AML-193 (cell line): ENCODE measurements at places on chromosomes 6 and 20.
A peak's percentile ranks its signal among the peaks of the same experiment; 100 is the strongest.

DNA sequence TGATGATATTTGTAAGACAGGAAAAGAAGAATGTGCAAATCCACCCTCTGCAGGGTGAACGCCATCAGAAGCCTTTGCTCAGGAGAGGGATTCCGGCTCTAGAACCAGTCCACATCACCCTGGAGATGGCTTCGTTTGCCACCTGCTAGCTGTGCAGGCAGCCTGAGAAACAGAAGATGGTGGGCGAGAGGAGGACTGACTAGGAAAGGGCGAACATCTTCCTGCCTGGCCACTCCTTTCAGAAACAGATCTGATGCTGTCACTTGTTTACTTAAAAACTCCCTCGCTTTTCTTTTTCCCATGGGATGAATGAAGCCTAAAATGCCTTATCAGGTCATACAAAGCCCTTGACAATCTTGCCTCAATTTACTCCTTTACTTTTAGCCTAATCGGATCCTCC, 1.2 kb downstream of the PTPRA start:
- no peak for DNase-seq

DNA sequence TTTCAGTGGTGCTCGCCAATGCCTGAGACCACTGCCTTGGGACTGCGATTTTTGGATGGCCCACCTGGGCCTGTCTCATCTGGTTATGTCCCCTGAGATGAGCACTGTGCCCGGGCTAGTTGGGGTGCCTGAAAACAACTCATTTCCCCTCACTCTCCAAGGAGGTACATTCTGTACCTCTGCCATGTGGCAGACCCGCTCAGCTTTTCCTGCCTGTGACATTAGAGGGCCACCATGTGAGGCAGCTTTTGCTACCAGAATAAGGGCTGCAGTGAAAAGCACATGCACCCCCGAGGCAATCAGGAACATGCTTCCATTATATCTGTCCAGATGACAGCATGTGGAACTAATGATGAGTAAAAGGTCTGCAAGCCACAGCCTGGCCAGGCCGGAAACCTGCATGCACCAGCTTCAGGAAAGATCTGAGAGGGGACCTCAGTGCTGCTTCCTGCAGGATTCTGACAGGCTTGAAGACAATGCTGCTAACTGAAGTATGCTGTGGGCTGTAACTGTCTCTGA, 11.3 kb upstream of the SRSF6 start:
- DNase-seq, result no peak

GRCh38 chr20:31836853-31837608, 8.4 kb downstream of the FOXS1 start:
- DNase-seq, result no peak

DNA sequence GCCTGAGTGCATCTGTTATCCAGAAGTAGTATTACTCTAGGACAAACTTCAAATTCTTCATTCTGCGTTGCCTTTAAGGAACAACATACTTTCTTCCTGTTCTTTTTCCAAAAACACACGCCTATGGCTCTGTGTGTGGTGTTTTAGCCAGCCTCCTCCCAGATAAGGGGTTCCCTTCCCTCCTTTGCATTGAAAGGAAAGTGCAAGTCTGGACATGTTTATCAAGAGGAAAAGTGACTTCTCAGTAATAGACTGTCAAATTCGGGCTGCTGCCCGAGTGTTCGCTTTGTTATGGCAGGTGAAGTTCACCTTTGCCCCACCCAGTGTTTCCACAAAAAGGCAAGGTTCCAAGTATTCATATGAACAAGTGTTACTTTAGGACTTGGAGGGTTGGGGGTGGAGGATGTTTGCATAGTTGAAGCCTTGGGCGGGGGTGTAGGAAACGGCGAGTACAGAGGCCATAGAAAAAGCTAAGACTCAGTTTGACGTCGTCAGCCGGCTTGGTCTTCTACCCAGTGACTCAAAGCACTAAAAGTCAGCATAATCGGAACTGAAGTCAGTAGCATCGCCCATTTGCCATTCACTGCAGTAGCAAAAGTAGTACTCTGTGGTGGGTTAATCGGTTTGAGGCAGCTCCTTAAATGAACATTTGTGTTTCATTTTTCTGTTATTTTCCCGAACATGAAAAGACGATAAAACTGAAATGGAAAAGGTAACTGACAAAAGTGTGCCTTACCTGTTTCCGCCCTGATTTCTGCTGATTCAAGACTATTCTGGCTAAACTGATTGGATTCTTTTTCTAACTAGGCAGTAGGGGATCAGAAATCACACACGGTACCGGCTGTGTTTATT, 12.5 kb downstream of the PRDM1 start:
- DNase-seq, result peak; percentile 33

- no peak for DNase-seq
Measured at GRCh38 chr6:133312006-133312405, 70.8 kb downstream of the EYA4 start.

GRCh38 chr20:9236458-9236857, 167.6 kb downstream of the PLCB4 start:
- no peak for DNase-seq

DNA sequence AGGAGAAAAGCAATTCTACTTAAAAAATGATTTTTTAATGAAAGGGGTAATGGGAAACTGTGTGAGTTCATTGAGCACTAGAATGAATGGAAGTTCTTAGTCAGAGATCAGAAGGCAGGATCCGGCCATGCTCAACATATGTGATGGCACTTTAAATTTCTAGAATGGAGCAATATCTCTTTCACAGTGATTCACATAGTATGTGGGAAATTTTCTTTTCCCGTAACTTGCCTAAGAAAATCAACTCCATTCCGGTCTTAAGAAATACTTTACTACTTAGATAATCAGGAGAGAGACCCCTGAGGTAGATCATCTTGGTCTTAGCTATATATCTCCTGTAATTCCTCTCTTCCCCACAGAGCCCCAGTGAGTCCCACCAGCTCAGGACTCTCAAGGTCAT, 131.8 kb downstream of the SCML4 start:
- no peak for DNase-seq

- DNase-seq, result no peak
Measured at GRCh38 chr20:23308024-23308423, 42.6 kb upstream of the NXT1 start.

DNA sequence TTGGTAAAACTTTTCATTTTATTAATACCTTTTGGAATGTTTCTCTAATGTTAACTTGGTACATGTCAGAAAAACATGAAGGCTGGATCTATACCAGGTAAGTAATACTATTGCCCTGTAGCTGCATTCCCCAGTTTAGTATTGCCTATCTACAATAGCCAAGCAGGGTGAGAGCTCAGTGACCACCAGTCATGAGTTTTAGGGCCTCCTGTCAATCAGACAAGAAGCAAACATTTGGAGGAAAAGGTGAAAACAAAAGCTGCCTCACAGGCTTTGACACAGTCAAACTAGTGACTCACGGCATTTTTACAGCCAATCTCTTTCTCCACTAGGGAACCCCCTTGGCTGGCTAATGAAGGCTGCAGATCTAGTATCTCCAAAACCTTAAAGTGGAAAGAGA, 9.5 kb upstream of the CDC5L start:
- DNase-seq, result no peak

DNA sequence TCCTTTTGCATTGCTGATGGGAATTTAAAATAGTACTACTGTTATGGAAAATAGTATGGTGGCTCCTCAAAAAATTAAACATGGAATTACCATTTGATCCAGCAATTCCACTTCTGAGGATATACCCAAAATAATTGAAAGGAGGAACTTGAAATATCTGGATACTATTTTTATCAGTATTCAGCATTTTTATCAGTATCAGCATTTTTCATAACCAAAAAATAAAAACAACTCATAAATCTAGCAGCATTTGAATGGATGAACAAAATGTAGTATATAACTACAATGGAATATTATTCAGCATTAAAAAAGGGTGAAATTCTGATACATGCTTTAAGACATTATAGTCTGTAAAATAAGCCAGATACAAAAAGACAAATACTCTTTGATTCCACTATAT, 763.4 kb upstream of the MAN1A1 start:
- no peak for DNase-seq

GRCh38 chr6:130012728-130013127, 5.7 kb upstream of the L3MBTL3 start:
- DNase-seq, result no peak

- DNase-seq, result peak; percentile 65
Measured at GRCh38 chr6:46090115-46091079, 39.4 kb upstream of the ENPP4 start.
